GM23248 (cell line): ENCODE measurements at places on chromosomes 11 and 22. TPM values are rescaled to one million over a fixed set of nuclear protein-coding genes. Genes with fewer than 3 reads are reported as not detected.

The PDE2A gene
- total RNA-seq, result 0.25 and 2.3 TPM in 2 replicates

The TMEM132A gene
- total RNA-seq, result 27.2 and 28.2 TPM in 2 replicates

The MUC15 gene
- total RNA-seq, result not detected in 2 replicates

The VPS11 gene
- total RNA-seq, result 21.0 and 27.9 TPM in 2 replicates

The ELMOD1 gene
- 0.76 TPM in 1 of 2 replicates, not detected in the other for total RNA-seq

The RFPL1 gene
- total RNA-seq, result not detected in 2 replicates

The KREMEN1 gene
- total RNA-seq, result 2.7 and 4.4 TPM in 2 replicates

The RCOR2 gene
- total RNA-seq, result 0.89 and 1.8 TPM in 2 replicates

The SLC22A6 gene
- not detected in 2 replicates for total RNA-seq

The VWCE gene
- 0.76 and 1.1 TPM in 2 replicates for total RNA-seq

The SMC1B gene
- total RNA-seq, result 0.13 TPM in 1 of 2 replicates, not detected in the other

The CASP1 gene
- total RNA-seq, result 2.7 and 5.7 TPM in 2 replicates

The LRRC10B gene
- 0.43 TPM in 1 of 2 replicates, not detected in the other for total RNA-seq

The SUSD2 gene
- total RNA-seq, result under 0.01 TPM in 1 of 2 replicates, not detected in the other

The FXYD2 gene
- not detected in 2 replicates for total RNA-seq

The BLID gene
- 4.1 and 7.1 TPM in 2 replicates for total RNA-seq
